ENCODE measurements at places on chromosomes 7 and 10.

- DNase-seq: no peak
These were observed 44.1 kb downstream of the NPY start for GRCh38 chr7:24328050-24328449.

DNA sequence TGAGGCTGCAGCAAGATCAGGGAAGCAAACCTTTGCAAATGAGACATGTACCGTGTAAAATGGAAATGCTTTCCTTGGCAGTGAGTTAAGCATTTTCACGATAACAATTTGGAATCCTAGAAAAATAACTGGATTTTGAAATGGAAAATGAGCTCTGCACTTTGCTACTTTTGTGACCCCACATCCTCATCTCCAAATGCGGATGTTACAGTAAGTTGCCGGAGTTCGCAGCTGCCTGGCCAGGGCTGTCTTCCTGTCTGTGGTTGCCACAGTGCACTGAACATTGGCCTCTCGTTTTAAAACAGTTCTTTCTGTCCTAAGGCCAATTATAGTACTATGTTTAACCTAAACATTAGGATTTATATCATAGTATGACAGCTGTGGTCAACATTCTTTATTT is 136.2 kb upstream of the FZD8 start:
- no peak for DNase-seq

GRCh38 chr10:35502692-35503091 is 102.4 kb upstream of the GJD4 start:
- DNase-seq: no peak

DNA sequence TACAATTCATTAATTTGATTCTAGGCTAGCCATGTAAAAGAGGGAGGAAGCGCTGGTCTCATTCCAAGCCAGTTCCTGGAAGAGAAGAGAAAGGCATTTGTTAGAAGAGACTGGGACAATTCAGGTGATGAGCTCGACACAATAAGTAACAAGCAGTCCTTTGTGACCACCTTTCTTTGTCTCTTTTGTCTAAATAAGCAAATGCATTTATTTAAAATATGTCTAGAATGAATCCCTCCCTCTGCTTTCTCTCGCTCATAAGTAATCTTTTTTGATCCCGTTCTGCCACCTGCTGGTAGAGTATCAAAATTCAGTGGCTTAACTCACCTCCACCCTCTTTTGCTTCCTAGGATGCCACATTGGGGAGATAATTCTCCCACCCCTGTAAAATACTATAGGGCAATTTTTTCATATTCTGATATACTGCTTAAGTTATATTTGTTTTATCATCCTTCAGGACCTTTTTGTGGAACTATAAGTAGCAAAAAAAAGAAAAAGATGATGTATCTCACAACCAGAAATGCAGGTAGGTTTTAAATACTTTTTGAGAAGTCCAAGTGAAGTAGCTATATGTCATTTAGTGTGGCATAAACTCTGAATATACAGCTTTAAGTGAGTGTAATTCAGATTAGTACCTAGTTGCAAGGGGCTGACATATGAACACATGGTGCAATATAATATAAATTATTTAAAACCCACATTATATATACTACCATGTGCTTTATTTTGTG is 91.5 kb downstream of the GSDME start:
- DNase-seq: peak; percentile 13

DNA sequence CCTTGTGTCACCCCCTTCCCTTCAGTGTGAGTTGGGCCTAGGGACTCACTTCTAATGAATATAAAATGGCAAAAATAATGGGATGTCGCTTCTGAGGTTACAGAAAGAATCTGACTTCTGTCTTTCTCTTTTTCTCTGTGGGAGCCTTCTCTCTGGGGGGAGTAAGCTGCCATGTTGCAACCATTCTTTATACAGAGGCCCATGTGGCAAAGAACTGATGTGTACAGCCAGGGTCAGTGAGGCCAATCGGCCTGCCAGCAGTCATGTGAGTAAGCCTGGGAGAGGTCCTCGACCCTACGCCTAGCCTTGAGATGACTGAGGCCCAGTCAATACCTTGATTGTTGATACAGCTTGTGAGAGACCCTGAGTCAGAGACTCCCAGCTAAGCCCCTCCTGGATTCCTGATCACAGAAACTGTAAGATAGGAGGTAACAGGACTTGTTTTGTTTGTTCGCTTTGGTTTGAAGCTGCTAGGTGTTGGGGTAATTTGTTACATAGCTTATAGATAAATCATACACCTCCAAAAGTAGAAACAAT is 1.7 kb downstream of the TCAF1 start:
- DNase-seq: no peak

DNA sequence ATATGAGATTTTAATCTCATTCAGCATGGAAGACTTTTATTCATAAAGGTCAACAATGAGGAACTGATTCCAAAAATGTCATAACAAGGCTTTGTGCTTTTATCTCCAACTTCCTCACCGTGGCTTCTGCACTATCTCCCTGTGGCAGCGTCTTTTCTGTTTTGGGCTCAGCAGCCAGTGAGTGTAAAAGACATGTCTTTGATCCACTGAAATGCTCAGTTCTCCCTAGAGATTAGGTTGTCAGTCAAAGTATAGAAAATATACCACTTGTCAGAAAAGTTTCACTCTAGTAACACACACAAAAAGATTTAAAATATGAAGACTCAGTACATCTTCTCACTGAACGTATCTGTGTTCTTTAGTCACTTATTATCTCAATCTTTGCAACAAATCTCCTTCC is 901.8 kb upstream of the ZWINT start:
- no peak for DNase-seq

DNA sequence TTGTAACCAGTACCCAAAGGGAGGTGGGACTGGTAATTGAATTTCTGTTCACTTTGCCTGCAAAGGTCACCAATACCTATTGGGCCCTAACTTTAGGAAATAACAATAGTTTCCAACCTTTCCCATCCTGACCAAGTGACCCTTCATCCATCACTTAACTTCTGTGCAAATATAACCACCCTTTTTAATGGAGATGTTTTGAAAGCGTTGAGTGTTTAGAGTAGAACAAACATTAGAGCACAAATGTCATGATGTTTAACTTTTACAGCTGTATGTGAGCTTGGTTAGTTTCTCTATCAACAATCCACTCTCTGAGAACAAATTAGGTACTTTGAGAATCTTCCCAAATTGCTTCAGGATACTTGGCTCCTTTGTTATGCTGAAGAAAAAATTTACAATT is 66.4 kb downstream of the MET start:
- no peak for DNase-seq

DNA sequence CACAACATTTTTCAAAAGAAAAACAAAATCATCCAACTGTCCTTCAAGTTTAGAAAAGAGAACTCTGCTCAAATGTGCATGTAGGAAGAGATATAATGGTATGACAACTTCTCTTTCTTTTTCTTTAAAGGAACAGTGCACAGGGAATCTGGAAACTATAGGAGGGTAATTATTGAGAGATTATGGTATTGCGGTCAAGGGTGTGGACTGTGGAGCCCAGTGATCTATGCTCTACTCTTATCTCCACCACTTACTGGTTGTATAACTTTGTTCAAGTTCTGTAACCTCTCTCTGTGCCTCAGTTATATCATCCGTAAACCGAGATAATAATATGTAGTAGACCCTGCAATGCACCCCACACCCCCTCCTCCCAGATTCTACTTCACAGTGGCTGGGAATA is 69.8 kb upstream of the PCGF5 start:
- DNase-seq: no peak

GRCh38 chr10:30755441-30755953 is 125.9 kb upstream of the LYZL2 start:
- no peak for DNase-seq

GRCh38 chr10:9922126-9922870 is 1095.4 kb upstream of the CELF2 start:
- no peak for DNase-seq

GRCh38 chr10:122390271-122390670 is 15.8 kb downstream of the PLEKHA1 start:
- no peak for DNase-seq

DNA sequence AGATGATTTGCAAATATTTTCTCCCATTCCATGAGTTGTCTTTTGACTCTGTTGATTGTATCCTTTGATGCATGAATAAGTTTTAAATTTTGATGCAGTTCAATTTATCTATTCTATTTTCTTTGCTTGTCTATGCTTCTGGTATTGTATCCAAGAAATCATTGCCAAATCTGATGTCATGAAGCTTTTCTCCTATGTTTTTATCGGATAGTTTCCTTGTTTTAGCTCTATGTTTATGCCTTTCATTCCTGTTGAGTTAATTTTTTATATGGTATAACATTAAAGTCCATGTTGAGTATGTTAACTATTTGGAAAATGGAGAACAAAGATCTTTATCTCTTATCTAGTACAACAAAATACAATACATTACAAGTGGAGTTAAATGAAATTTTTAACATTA is 27.6 kb upstream of the VPS41 start:
- no peak for DNase-seq

DNA sequence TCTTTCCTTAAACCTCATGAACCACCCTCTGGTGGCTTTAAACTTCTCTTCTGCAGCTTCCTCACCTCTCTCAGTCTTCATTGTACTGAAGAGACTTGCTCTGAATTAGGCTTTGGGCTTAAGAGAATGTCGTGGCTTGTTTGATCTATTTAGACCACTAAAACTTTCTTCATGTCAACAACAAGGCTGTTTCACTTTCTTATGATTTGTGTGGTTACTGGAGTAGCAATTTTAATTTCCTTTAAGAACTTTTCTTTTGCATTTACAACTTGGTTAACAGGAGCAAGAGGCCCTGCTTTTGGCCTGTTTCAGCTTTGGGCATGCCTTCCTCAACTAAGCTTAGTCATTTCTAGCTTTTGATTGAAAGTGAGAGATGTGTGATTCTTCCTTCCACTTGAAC is 38.1 kb upstream of the CDHR3 start:
- peak; percentile 2 for DNase-seq

GRCh38 chr7:39605087-39605486 is 18.3 kb upstream of the RALA start:
- DNase-seq: no peak

DNA sequence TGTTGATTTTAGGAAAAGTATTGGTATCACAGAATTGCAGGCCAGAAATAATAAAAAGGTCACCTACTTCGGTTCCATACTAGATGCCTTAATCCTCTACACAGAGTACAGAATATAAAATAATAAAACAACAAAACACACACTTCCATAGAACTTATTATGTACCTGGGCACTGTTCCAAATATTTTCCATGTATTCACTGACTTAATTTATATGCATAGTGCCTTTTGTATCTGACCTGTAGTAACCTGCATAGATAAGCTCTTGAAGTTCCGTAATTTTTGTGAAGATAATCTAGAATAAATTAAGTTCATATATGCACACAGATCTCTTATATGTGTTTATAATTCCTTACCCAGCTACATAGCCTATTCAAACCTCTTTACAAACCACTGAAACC is 78.3 kb downstream of the RAPGEF5 start:
- no peak for DNase-seq
